Stimulated activated CD8-positive, alpha-beta memory T cell treated with anti-CD3 and anti-CD28 coated beads, Interleukin-4, amount 100 ng/mL, for 4 hours (primary cell): ENCODE measurements at places on chromosomes 2 and 18.

DNA sequence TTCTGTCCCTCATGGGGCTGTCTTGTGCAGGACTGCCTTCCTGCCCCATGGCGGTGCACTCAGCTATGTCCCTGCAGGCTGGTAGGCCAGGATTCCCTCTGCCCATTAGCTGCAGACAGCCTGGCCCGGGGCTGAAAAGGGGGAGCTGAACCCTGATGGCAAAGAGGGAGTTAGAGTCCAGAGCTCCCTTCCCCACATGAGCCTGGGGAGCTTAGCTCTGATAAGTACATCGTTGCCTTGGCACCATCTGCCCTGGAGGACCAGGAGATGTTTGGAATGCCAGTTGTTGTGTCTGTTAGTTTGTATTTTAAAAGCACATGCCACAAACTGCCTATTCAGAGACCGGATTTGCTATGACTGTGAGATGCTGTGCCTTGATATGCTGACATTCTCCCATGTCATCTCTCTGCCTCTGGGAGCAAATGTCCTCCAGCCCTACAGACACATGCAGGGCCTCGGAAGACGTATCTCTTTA lies 65.1 kb upstream of the AFF3 start:
- no peak for DNase-seq

DNA sequence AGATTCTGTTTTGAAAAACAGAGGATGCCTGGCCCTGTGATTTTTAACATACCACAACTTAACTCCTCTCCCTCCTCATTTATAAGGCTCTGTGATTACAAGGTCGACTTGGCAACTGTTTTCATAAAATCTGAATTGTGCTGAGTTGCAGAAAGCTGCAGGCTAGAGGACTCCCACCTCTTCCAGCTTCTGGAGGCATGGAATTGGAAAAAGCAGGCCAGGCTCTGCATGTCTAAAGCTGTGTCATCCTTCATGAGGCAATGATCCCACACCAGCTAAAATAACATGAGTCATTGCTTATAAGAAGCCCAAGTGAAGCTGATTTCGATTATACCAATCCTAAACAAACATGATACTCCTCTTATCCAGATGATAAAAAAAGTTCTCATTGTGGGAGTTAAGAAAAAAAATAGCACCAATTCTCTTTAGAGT lies 11.7 kb downstream of the ARHGAP28 start:
- DNase-seq, result no peak

GRCh38 chr2:85828725-85829124 lies 60.1 kb downstream of the ST3GAL5 start:
- DNase-seq, result no peak

DNA sequence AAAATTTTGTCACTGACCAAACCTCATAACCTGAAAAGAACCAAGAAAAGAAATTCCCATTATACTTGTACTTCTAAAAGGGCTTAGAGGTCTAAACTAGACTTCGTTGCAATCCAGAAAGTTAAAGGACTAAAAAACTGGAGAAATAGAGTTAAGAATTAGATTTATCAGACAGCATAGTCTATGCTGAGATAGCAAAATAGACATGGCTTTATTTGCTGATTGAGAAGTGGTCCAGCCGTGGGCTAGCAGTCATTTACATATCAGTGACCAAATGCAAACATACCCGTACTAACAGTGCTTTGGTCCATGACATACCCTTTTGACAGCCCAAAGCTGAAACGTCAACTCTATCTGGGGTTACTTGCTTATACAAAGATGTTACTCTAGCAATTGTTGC lies 223.5 kb downstream of the AGPS start:
- no peak for DNase-seq

GRCh38 chr2:209661286-209661894 lies 110.2 kb upstream of the UNC80 start:
- DNase-seq, result no peak

DNA sequence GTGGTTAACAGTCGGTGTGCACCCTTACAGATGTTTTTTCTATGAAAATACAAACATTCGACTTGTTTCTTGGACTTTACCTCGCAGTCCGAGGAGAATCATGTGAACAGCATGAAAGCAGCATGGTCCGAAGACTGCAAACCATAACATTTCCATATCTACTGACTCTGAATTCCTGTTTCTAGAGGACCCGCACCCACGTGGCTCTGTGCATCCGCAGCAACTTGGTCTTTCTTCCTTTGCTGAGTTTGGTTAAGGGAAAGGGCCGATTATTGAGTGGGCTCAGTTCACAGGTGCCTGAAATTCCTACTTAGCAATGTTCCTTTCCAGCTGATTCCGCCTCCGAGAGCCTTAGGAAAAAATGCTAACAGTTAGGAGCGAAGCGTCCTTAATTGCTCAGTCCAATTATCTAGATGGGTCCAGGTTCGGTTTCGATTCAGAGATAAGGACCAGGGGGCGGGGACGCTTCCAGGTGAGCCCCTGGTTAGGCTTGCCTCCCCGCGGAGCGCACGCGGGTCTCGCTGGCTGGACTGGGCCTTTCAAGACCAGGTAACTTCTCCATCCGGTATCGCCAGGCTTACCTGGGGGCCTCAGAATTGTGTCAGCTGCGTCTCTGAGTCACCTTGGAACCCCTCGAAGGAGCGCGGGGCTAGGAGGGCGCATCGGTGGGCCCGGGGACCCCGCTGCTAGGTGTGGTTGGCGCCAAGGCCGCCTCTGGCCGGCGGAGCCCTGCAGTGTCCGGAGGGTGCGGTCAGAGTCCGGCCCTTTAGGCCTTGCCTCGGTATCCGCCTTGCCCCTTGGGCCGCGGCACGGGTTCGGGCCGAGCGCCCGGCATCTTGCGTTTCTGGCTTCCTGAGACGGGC lies 1.1 kb upstream of the B3GNT2 start:
- DNase-seq, result no peak

- no peak for DNase-seq
Measured at GRCh38 chr2:168490015-168490874, 34.2 kb downstream of the CERS6 start.

DNA sequence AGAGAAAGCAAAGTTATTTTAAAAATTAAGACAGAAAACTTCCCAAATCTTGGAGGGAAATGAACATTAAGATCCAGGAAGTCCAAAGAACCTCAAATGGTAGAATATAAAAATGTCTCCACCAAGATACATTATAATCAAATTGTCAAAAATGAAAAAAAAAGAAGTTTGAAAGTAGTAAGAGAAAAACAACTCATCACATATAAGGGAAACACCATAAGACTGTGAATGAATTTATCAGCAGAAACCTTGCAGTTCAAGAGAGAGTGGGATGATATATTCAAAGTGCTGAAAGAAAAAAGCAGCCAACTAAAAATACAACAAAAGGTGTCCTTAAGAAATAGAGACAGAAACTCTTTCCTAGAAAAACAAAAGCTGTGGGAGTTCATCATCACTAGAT lies 73.0 kb downstream of the L3MBTL4 start:
- no peak for DNase-seq

- DNase-seq, result no peak
Measured at GRCh38 chr2:182941919-182942318, 75.5 kb upstream of the FRZB start.

- DNase-seq, result no peak
Measured at GRCh38 chr2:79530443-79530842, 17.6 kb downstream of the CTNNA2 start.

- no peak for DNase-seq
Measured at GRCh38 chr2:10914272-10914693, 2.5 kb downstream of the KCNF1 start.

GRCh38 chr2:133157141-133157540 lies 411.1 kb downstream of the NCKAP5 start:
- DNase-seq, result no peak

DNA sequence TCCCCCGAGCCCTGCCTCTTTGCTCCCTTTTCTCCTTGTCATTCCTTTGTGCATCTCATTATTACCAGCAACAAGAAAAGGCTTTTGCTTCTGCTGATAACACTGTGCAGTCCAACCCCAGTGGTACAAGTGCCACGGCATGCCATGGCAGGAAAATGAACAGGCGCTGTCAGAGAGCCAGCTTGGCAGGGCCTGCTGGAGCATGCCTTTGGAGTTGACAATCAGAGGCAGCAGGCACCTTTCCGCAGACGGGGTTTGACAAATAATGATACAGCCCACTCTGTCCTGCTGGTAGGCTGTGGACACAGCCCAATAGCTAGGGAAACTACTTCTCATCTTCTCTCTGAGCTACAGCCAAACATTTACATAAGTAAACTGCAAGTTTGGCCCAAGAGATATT lies 243.9 kb upstream of the LRRTM1 start:
- DNase-seq, result no peak

DNA sequence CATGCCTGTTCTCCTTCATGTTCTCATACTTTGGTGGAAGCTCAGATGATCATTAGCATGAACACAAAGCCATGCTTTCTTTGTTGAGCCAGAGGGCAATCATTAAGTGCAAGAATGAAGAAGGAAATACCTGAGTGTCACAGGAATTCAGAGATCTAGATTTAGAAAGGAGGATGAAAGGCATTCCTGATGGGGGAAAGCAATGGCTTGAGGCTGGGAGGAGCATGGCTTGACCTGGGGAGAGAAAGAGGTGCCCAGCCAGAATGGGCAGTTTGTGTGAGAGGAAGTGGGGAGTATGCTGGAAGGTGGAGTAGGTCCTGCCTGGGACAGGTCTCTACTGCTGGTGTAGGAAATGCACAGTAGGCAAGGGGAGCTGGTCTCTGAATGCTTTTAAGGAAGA lies 35.1 kb downstream of the SLC4A3 start:
- no peak for DNase-seq

- DNase-seq, result no peak
Measured at GRCh38 chr2:160695402-160696086, 201.9 kb upstream of the RBMS1 start.

GRCh38 chr18:13443552-13443951 lies 225.0 kb downstream of the LDLRAD4 start:
- DNase-seq, result no peak

- DNase-seq, result no peak
Measured at GRCh38 chr2:23419171-23420090, 34.5 kb downstream of the KLHL29 start.

- no peak for DNase-seq
Measured at GRCh38 chr18:26003356-26003755, 87.1 kb downstream of the SS18 start.

GRCh38 chr2:65227020-65227455 lies 593 bp upstream of the ACTR2 start:
- DNase-seq, result no peak

- DNase-seq, result no peak
Measured at GRCh38 chr2:186913870-186914269, 64.9 kb upstream of the ZSWIM2 start.

GRCh38 chr2:186544255-186544675 lies 45.6 kb upstream of the ITGAV start:
- DNase-seq, result no peak

- DNase-seq, result no peak
Measured at GRCh38 chr18:3596637-3597384, 146.8 kb downstream of the TGIF1 start.

GRCh38 chr2:64548761-64549160 lies 24.6 kb downstream of the AFTPH start:
- no peak for DNase-seq

DNA sequence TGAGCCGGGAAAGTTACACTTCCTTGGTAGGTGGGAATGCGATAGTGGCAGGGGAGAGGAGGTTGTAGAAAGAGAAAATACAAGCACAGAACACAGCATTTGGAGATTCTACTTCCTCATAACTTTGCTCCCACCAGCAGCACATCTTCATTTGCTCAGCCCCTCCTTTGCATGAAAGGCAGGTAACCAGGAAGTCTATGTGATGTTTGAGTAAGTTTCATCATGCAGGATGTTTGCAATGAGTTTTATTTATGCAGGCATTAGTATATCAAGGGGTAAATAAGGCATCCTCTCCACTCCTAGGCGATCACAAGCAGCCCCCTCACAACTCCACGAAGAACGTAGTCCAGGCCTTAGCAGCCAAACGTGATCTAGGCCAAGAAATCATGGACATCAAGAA lies 5.0 kb downstream of the RNF152 start:
- DNase-seq, result no peak
